Stimulated activated CD8-positive, alpha-beta memory T cell treated with anti-CD3 and anti-CD28 coated beads, Interleukin-7, amount 100 ng/mL, for 4 hours (primary cell): ENCODE measurements at places on chromosomes 16 and 17.

DNA sequence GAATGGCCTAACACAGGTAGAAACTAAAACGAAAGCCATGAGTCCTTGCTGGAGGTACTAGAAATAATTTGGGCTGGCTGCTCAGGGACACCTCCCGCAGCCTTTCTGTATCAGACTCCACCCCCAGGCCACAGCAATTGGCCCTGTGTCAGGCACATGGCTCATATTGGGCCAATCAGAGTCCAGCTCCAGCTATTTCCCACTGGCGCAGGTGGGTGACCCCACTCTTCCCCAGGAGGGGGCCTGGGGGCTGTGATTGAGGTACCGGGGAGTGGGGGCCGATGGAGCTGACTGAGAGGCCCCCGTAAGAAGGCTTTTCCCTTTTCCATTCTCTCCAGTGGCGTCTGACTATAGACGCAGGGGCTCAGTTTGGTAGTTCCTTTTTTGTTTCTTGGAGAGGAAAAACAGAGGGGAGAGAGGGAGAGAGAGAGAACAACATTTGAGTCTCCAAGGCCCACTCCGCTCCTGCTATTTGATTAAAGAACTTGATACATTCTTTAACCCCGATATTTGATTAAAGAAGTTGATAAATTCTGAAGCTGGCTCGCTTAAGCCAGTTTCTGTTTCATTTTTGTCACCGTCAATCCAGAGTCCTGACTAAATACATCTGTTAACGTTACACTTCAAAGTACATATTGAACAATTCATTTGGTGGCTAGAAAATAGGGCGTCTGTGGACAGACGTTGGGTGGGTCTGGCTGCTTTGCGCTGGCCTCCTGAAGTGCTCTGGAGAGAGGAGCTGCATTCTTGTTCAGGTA, 26.3 kb downstream of the FOXL1 start:
- peak; percentile 28 for DNase-seq

DNA sequence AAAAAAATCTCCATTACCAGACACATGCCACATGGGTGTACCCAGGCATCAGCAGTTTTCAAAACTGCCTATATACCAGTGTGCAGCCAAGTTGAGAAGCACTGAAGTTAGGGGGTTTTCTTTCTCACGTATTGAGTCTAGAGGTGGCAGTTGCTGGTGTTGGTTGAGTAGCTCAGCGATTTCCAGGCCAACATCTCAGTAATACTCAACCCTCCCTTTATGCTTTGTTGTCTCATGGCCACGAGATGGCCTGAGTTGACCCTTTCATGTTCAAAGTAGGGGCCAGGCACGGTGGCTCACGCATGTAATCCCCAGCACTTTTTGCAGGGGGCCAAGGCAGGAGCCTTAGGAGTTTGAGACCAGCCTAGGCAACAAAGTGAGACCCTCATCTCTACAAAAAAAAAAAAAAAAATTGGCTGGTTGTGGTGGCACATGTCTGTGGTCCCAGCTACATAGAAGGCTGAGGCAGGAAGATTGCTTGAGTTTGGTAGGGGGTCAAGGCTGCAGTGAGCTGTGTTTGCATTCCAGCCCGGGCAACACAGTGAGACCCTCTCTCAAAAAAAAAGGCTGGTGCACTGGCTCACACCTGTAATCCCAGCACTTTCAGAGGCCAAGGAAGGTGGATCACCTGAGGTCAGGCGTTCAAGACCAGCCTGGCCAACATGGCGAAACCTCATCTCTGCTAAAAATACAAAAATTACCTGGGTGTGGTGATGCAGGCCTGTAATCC, 10.8 kb downstream of the LRRC3C start:
- DNase-seq: no peak

DNA sequence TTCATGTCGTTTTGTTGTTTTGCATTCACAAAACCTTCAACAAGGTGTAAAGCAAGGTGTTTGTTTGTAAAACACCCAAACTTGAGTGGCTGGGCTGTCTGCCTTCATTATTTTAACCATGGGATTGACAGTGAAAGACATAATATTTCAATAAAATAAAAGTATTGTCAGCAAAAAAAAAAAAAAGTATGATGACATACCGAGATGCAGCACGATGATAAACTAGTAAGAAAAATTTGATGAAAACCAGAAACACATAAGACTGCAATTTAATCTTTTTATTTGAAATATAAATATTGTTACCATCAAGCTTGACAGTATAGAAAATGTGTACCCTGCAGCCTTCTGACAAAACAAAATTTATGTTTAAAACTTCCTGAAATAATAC, 419.3 kb upstream of the DYNLRB2 start:
- DNase-seq: no peak

DNA sequence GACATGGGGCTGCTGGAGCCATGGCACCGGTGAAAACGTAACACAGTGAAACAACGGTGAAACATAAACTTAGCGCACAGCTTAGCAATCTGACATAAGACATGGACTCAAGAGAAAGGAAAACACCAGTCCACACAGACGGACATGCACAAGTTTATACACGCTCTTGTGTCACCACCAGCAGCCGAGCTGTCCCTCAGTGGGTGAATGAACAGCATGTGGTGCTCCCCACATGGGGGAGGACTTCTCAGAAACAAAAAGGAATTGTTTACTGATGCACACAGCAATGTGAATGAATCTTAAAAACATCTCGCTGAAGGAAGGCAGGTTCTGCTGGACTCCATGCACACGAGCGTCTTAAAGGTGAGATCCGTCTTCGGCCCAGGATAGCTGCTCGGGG, 34.2 kb downstream of the KLHDC4 start:
- DNase-seq: no peak

- DNase-seq: no peak
Observed at GRCh38 chr17:10745231-10745630, 15.4 kb upstream of the TMEM220 start.

DNA sequence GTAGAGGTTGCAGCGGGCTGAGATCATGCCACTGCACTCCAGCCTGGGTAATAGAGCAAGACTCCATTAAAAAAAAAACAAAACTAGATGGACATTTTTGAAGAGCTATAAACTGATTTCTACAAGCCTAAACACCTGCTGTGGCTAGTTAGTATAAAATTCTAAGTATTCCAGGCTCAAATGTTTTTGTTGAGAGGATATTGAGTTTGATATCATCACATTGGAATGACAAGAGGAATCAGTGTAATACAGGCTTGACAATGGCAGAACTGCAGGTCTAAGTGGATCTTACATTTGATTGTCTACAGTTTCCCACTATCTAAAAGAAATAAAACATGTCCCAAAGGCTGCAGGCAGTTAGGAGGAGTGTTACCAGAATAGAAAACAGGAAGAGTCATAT, 23.9 kb upstream of the DLX3 start:
- no peak for DNase-seq

DNA sequence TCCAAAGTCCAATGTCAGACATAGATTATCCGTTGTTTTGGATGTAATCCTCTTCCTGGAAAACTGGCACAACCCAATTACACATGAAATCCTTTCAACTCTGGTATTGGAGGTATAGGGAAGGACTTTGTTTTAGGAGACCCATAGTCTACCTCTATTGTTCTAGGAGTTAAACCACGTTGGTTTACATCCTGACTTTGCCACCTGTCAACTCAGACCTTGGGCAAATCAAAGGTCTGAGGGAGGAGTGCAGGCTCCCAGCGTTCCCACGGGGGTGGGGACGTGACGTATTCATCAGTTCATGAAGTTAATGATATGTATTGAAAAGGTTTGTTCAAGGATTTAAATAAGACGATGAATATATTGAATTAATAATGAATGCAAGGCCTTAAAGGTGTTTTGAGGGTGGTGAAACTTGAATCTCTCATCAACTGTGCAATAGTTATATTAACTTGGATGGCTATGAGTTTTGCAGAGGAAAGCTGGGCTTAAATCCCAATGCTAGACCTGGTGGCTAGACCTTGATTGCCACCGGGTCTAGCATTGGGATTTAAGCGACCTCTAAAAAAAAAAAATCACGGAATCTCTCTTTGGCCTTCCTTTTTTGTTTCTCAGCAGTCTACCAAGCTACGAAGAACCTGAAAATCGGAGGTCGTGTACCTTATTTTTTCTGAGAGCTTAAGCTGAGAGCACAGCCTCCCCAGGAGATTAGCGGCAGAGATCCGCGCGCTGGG, 744 bp upstream of the NF1 start:
- DNase-seq: no peak

DNA sequence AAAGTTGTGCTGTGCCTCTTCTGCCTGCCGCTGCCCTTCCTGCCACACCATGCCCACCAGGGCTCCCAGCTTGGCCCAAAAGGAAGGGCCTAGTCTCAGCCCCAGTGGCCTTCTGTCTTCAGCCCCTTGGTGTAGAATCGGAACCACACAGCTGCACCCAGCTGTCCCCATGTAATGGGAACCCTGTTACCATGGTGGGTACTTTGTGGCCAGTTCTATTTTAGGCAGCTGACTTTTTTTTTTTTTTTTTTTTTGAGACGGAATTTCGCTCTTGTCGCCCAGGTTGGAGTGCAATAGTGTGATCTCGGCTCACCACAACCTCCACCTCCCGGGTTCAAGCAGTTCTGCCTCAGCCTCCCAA, 163.3 kb upstream of the GSE1 start:
- DNase-seq: no peak
